ENCODE measurements at places on chromosomes 6 and 20.

GRCh38 chr20:39822667-39823066 is 860.5 kb downstream of the DHX35 start:
- no peak for DNase-seq

GRCh38 chr6:43702171-43702533 is 14.6 kb upstream of the MRPS18A start:
- DNase-seq = no peak

DNA sequence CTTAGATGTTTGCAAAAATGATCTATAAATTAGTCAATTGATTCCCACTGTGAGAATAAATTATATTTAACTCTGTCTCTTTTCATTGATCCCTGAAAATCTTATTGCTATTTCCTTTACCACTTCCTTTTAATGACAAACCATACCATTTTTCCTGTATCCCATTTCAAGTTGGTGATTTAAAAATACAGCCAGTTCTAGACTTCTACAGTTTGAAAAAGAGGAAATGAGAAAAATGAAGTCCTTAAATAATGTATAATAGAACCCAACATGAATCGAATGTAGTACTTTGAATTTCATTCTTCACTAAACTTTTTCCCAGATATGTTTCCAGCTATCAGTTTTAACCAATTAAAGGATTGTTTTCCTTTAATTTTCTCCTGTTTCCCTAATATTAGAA is 29.5 kb upstream of the SDHAF4 start:
- no peak for DNase-seq

- DNase-seq = no peak
Measured at GRCh38 chr6:10250655-10251220, 164.1 kb downstream of the TFAP2A start.

DNA sequence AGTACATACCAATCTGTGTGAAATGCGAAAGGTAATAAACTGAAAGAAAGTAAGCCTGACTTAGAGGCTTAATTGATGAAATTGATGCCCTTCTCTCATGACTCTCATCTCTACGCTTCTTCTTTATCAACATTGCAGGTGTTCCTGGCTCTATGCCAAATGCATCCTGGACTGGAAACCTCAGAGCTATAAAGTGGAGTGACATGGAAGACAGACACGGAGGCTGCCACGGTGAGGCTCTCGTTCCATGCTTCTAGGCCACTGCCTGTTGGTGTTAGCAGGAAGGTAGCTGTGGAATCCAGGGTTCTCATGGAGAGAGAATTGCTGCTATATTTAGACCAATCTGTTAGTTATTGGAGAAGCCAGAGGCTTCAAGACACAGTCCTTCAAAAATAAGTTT is 73.2 kb downstream of the C6orf52 start:
- DNase-seq = no peak

DNA sequence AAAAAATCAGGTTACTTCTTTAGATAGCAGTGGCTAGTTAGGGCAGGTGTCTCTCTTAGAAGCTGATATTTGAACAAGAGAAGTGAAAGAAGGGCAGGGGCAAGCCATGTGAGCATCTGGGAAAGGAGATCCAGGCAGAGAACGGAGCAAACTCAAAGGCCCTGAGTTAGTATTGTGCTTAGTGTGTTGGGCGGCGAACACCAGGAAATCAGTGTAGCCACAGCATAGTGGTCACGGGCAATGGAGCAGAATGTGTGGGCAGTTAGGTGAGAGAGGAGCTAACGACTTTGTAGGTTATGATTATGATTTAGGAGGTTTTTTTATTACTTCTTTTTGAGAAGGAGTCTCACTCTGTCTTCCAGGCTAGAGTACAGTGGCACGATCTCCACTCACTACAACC is 229.3 kb downstream of the TMEM242 start:
- no peak for DNase-seq
